Adipocyte (in vitro differentiated cells): ENCODE measurements at places on chromosomes 7 and 10.
A peak's percentile ranks its signal among the peaks of the same experiment; 100 is the strongest.

- no peak for DNase-seq
These were observed 93.9 kb downstream of the PPP1R9A start for GRCh38 chr7:95001258-95001657.

GRCh38 chr7:33874943-33875342 is 30.4 kb upstream of the BMPER start:
- peak; percentile 49 for DNase-seq

- no peak for DNase-seq
These were observed 542.1 kb downstream of the TCERG1L start for GRCh38 chr10:130769146-130770017.

DNA sequence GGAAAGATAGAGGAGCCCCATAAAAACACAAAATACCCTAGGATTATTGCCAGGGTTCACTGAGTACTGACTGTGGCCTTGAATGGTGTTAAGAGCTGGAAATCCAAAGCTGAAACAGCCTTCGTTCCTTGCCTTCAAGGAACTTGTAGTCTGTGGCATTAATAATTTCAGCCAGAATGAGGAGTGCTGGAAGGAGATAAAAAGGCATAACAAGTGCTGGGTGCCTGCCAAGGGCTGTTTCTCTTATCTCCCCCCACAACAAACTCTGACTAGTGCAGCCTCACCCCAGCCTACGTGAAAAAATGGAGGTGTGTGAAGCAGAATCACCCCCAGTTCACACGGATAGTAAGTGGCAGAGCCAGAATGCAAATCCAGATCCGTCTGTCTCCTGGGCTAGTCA is 199.1 kb upstream of the LYZL2 start:
- DNase-seq: no peak

- DNase-seq: no peak
These were observed 70.6 kb downstream of the CTTNBP2 start for GRCh38 chr7:117802660-117803059.
